Activated T-helper 1 cell treated with Interleukin-2 at 50 U/mL for 16 hours (primary cell): ENCODE measurements at places on chromosomes 16 and 17.

GRCh38 chr16:11774065-11774626 lies 22.9 kb downstream of the ZC3H7A start:
- no peak for DNase-seq

GRCh38 chr17:34133350-34133749 lies 121.7 kb upstream of the CCL2 start:
- no peak for DNase-seq

DNA sequence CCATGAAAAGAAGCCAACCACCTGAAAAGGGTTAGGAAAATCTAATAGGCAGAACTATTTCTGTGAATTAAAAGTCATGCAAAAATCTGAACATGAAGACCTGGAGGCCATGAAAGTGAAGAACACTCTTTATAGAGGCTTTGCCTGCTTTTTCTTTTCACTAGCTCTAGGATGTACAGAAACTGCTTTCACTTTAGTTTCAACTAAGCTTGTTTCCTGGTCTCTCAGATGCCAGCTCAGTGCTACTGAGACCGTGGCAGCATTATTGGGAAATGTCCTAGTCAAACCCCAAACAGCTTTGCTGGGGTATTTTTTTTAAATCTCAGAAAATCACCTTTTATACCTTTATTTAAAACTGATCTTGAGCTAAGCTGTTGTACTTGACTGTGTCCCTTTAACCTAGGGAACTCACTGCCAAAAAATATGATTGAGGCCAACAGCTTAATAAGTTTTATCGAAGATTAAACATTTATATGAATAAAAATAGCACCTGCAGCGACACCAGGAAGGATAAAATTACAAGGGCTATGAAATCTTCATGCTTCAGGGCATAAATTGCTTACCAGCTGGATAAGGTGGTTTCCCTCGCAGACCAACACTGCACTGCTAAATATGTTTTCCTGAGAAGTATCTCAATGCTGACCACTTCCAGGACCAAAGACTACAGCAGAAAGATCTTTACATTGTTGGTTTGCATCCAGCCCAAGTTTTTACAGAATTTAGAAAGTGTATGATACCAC lies 621.8 kb upstream of the ZFHX3 start:
- DNase-seq = no peak

DNA sequence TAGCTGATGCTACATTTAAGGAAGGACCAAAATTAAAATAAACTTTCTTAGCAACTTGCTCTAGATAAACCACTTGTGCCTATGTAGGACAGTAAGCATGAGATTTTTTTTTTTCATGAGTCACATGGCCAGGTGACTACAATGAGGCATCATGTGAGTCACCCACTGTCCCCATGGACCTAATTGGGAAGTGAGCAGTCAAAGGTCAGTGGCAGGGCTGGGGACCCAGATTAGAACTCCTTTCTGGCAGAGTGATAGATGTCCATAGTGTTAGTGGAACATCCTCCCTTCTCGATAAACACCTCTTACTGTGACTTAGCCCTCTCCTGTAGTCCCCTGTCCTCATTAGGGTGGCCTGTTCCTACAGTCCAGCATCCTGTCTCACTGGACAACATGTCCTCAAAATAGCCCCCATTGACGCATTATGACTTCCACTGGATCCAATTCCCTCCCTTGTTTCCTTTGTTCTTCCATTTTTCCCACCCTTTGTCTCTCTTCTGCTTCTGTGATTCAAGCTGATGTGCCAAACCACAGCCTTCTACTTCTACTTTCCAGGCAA lies 12.4 kb downstream of the ITGB3 start:
- DNase-seq = no peak

DNA sequence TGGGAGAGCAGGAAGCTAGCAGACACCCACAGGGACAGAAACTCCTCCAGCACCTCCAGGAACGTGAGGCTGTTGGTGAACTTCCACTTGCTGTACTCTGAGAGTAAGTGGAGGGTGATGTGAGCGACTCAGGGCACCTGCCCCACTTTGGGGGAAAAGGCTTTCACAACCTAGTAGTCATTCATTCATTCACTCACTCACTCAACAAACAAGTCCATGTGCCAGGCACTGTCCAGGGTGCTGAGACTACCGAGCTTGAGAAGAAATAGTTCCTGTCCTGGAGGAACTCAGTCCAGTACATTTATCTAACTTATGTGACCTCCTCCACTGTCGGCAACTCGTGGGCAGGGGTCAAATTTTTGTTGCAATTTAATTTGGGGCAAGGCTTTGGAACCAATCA lies 26.6 kb downstream of the LGALS9 start:
- no peak for DNase-seq
